ENCODE measurements at places on chromosomes 1 and 21. TPM values are rescaled to one million over a fixed set of nuclear protein-coding genes. Genes with fewer than 3 reads are reported as not detected.

DNA sequence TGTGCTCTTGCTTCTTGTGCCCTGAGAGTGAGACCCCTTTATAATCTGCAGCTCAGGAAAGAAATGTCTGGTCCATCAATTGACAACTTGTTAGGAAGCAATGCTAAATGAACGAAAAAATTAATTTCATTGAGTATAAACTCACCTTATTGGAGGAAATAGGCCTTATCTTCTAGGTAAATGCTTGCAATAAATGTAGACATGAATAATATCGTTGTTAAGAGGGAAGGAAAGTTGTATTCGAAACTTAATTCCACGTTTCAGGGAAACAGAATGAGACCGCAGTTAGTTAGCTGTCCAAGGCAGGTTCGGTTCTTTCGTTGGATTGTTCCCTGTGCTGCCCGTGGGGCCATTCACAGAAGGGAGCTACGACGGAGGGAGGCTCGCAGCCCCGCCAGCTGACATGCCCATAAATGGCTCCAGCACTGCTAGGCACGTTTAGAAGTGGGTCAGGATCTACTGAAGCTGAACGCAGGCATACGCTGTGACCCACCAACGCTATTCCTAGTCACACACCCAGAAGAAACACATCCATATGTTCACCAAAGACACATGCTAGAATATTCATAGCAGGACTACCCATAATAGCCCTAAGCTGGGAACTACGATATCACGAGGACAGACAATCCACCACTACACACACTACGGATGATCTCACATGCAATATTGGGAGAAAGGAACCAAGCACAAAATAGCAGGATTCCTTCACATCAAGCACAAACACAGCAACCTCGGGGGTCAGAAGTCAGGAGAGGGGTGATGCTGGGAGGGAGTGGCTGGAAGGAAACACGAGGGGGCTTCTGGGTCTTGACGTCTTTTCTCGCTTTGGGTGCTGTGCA, 56.2 kb upstream of the LBR start:
- DNase-seq = no peak
- H3K4me3 ChIP-seq = no peak overlapping the region
- H3K27me3 ChIP-seq = 0 out of 3 replicates have a peak, but pooled peaks cover 2% of the 10 kb centered on the region
- no peaks in the 10 kb centered on the region for H3K36me3 ChIP-seq

- H3K4me3 ChIP-seq = no peak overlapping the region
- no peaks in the 10 kb centered on the region for H3K4me1 ChIP-seq
- DNase-seq = no peak
- no peak overlapping the region for H3K27ac ChIP-seq
- no peaks in the 10 kb centered on the region for H3K36me3 ChIP-seq
Observed at GRCh38 chr1:215287362-215287761, 204.8 kb downstream of the KCNK2 start.

- no peak overlapping the region for H3K27ac ChIP-seq
- no peaks in the 10 kb centered on the region for H3K36me3 ChIP-seq
- no peak for DNase-seq
- H3K4me1 ChIP-seq = no peaks in the 10 kb centered on the region
- H3K4me3 ChIP-seq = no peak overlapping the region
Observed at GRCh38 chr1:230495076-230495475, 68.9 kb upstream of the PGBD5 start.

- peak overlapping the region; percentile 77 for H3K27ac ChIP-seq
- DNase-seq = peak; percentile 88
- peaks cover 26% of the 10 kb centered on the region for H3K4me1 ChIP-seq
- no peaks in the 10 kb centered on the region for H3K27me3 ChIP-seq
Observed at GRCh38 chr1:15885701-15886610, 38.4 kb downstream of the SPEN start.

Gene FRRS1
- 12.0 TPM for total RNA-seq

GRCh38 chr1:173266841-173267240, 59.7 kb upstream of the TNFSF4 start:
- H3K27me3 ChIP-seq = no peaks in the 10 kb centered on the region
- no peak overlapping the region for H3K4me3 ChIP-seq
- no peaks in the 10 kb centered on the region for H3K36me3 ChIP-seq
- H3K27ac ChIP-seq = no peak overlapping the region
- no peak for DNase-seq

Gene AXDND1
- 0.40 TPM for total RNA-seq

Gene LRRC41
- total RNA-seq = 51.9 TPM

DNA sequence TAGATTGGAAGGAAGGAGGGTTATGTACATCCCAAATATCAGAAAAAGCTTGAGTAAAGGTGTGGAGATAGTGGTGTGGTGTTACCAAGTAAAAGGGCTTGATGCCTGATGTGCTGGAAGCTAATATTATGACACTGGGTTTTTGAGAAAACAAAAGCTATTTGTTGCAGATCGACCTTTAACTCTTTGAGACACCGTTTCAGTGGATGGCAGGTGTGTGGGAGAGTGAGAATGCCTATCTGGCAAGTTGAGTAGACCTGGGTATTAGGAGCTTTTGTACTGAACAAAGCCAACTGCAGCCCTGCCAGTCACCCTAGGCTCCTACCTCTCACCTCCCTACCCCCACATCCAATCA, 1.4 kb downstream of the MMACHC start:
- H3K27ac ChIP-seq = peak overlapping the region; percentile 90
- peak overlapping the region; percentile 74 for H3K4me3 ChIP-seq
- peaks cover 4% of the 10 kb centered on the region for H3K36me3 ChIP-seq
- H3K27me3 ChIP-seq = no peaks in the 10 kb centered on the region
- peaks cover 43% of the 10 kb centered on the region for H3K4me1 ChIP-seq

Measured in HepG2 (cell line).